ENCODE measurements at places on chromosomes 4 and X.
A peak's percentile ranks its signal among the peaks of the same experiment; 100 is the strongest.

- no peak for DNase-seq
These were observed 468.3 kb upstream of the BOD1L1 start for GRCh38 chr4:14095831-14096230.

- no peak for DNase-seq
These were observed 812.3 kb downstream of the PDHA2 start for GRCh38 chr4:96652158-96652557.

DNA sequence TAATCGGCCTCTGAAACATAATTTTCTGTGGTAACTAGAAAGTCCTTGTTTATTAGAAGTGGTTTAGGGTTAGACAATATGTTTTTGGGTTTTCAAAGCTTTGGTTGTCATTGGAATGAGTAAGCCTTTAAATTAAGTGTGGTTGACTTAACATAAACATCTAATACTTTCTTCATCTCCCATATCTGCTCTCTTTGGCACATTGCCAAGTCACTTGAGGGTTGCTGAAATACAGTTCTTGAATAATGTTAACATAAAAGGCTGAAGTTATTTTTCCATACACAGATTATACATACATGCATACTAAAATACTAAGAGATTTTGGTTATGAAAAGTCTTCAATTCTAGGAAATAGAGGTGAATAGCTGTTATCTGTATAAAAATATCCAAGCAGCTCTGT is 241.7 kb upstream of the BMP3 start:
- no peak for DNase-seq

DNA sequence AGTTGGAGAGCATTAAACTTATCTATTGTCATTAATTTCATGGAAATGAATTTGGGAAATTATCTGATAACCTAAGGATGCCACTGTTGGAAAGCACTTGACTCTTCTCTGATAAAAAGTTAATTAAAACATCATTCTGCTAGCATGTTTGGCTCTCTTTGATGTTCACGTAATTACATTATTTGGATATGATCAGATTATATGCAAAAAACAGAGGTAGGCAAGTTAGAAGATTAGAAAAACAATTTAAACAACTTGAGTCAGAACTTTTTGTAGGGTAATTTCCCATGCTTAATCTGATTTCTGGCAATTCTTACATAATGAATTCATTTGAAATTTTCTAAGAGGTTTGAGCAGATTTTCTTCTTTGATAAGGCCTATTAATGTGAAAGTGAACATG is 882.9 kb downstream of the TRAM1L1 start:
- no peak for DNase-seq

GRCh38 chr4:57550198-57550597 is 440.0 kb upstream of the IGFBP7 start:
- no peak for DNase-seq

GRCh38 chr4:45100956-45101818 is 374.8 kb upstream of the GNPDA2 start:
- DNase-seq = no peak

- DNase-seq = no peak
These were observed 57.3 kb downstream of the AGA start for GRCh38 chr4:177384856-177385397.

DNA sequence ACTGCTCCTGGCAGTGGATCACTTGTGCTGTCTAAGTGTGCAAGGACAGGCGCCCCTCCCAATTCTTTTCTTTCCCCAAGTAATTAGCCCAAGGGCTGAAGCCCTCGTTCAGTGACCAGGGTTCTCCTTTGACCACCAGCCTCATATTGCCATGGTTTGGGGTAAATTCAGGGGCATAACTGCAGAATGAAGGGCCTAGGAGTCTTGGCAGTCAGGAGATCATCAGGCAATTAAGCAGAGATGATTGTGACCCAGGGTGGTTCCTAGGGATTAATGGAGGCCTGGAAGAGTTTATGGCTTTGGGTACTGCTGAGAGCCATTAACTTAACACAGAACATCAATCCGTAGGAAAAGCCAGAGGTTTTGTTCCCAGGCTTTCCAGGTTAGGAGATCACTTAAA is 170.7 kb downstream of the PTTG2 start:
- DNase-seq = no peak

- no peak for DNase-seq
These were observed 36.2 kb downstream of the CT47B1 start for GRCh38 chrX:120839491-120839890.

DNA sequence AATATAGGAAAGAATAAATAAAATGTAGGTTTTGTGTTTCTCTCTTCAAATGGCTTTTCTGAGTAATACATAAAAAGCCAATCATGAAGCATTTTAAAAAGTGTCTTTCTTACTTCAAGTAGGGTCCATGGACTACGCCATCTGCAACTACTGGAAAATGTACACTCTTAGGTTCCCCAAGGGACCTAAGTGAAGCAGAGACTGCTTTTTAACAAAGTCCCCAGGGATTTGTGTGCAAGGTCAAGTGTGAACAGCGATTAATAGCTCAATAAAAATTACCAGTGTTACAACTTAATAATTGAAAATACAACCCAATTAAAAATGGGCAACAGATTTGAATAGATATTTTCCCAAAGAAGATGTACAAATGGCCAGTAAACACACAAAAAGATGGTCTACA is 84.9 kb downstream of the ARHGAP6 start:
- DNase-seq = no peak

DNA sequence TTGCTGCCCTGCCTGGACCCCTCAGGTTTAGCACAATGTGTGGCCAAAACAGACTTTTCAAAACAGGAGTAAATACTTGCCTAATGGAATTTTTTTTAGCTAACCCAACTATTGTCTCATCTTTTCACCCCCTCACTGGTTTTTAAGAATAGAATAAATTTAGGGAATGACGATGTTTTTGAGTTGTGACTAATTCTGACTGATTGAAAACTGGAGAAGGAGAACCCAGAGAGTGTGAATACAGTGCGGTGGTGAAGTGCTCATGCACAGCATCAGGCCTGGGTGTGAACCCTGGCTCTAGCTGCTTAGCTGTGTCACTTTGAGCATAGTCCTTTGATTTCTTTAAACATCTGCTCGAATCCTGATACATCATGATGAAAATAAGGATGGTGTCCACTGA is 10.5 kb downstream of the ANTXR2 start:
- no peak for DNase-seq

DNA sequence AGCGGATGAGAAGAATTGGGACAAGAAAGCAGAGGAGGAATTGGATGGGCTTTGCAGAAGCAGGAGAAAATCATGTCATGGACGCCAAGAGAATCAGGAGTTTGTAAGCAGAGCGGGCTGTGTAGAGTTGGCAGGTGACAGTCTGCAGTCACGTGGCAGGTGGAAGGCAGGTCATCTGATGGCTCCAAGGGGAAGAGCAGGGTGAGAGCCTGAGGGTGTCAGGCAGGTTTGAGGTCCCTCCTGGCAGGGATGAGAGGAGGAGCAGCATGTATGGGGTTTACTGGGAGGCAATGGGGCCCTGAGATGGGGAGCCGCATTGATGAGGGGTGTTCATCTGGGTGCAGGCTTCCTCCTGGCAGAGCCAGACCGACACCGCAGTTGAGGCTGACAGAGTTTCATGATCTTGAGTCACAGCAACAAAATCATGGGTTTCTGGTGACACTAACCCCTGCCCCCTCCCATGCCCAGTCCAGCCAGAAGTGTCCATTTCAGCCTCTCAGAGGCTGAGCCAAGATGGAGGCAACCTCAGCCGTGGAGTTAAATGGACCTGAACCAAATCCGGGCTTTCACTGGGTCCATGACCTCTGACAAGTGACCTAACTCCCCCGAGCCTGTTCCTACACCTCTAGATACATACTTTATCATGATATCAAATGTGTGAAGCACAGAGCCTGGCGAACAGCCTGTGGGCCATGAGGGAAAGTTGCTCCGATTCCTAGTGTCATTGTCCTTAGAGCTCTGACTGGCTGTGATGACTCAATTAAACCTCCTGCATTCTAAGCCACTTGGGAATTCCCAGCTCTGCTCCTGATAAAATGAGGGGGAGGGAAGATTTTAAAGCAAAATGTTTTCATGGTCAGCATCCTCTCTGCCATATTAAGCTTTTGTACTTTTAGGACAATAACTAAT is 36.1 kb downstream of the EVC start:
- DNase-seq = no peak

DNA sequence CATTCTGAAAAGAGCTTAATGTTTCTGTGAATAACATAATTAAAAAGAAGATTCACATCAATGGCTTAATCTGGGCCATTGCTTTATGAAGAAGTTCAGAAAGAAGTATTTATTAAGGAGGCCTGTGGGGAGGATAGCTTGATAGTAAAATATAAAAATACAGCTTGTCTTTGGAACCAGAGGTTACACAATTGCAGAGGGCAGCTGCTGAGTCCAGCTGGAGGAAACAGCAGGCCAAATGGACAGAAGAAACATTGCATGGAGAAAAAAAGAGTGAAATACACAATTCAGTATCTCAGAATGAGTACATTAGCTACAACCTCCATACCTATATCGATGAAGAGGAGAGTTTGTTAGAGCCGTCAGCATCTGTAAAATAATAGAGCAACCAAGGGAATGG is 148.0 kb upstream of the NPY2R start:
- DNase-seq = no peak

- no peak for DNase-seq
These were observed 21.3 kb downstream of the SPCS3 start for GRCh38 chr4:176340871-176341685.

- no peak for DNase-seq
These were observed 91.2 kb downstream of the PLS3 start for GRCh38 chrX:115652221-115652620.

DNA sequence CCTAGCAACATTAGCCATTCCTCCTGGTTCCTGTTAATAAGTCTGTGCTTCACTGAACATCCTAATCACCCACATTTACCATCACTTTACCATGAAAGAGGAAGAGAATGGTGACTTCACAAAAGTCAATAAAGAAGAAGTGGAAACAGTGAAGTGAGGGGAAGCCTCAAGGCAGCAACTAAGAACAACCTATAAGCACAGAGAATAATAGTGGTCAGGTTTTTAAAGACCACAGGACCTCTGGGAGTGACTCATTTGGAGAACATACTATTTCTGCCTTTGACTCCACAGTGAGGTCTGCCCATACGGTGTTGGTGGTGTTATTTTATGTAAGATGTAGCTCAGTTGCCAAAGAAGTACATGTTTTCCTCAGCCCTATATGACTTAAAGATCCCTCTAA is 86.0 kb upstream of the TET2 start:
- peak; percentile 96 for DNase-seq

DNA sequence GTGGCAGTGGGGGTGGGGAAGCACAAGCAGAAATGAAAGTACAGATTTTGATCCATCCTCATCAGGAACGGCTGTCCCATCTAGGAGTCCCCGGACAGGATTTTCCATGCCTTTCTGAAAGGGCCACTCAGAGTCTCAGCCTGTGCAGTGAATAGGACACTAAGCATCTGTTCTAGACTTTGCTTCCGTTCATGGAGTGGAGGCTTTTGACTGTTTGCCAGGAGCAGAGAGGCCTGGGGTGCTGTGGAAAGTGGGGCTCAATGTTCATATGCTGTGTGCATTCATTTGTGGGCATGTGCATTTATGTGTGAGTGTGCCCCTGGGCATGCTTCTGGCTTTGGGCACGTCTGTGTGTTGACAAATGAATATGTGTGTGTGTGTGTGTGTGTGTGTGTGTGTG is 25.6 kb upstream of the MAMLD1 start:
- no peak for DNase-seq

DNA sequence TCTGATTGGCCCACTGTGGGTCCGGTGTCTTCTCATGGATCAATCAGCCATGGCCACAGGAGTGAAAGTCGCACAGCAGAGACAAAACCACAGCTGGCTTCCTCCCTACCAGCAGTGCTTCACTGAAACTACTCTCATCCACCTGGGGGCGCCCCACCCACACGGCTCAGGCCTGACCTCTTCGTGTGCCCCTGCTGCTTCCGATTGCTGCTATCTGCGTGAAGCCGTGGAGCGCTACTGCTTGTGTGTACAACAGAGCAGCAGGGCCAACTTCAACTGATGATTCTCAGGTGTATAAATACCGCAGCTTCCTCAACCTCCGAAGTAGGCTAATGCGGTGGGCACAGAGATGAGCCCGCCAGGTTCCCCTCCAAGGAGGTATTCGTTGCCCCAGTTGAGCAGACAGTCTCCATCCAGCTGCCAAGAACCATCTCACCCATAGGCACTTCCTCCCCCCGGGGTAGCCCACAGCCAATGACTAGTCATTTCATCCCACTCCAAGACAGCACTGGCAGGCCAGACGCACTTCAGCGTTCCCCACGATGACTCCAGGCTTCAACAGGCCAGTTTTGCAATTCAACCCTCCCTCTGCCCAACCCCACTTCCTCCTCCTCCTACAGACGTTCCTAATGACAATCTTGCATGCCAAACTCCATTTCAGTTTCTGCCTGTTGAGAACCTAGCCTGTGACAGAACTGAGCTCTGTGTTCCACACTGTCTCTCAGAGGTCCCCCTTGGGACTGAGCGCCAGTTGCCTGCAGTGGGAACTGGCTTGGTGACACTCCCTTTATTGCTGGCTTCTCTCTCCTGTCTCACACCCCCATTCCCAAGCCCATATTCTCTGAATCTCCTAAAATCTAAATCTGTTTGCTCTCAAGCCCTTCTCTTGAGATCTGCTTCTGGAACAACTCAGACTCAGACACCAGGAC is 41.3 kb upstream of the ATP6AP2 start:
- DNase-seq = peak; percentile 23

DNA sequence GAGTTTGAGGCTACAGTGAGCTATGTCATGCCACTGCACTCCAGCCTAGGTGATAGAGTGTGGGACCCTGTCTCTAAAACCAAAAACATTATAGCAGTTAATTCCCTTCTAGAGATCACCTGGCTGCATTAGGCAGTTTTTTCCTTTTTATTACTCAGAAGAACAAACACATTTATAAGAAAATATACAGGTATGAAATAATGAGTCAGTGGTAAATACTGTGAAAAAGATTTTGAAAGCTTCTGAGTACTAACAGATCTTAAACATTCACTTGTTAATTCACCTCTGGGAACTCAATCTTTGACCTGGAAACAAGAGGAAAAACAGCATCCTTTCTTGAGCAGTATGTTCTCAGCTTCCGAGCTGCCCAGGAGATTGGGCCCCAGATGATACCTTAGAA is 64.1 kb downstream of the UCHL1 start:
- DNase-seq = no peak

- DNase-seq = no peak
These were observed 62.0 kb upstream of the CLNK start for GRCh38 chr4:10746371-10747171.

GRCh38 chr4:159242427-159242826 is 139.5 kb downstream of the RAPGEF2 start:
- no peak for DNase-seq

- DNase-seq = no peak
These were observed 250.5 kb downstream of the STPG2 start for GRCh38 chr4:97892592-97893266.

DNA sequence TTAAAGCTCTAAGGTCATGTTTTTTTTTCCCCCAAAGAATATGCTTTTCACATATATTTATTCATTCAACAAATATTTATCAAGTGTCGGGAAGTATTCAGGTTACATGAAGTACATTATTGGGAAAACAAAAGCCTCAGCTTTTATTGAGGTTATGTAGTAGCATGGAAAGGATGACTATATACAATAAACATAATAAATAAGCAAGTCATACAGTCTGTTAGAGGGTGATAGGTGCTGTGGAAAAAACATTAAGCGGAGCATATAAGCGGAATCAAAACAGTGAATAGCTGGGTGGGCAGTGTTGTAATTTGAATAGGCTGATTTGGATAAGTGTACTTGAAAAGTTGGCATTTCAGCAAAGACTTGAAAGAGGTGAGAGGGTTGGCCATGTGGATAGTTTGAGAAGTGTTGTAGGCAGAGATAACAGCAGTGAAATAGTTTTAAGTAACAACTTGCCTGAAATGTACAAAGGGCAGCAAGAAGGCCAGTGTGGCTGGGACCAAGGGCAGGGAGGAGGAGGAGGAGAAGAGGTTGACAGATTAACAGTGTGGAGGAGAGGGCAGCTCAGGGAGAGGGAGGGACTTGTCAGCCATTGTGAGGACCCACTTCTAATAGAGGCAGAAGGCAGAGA is 558.7 kb downstream of the SPRY1 start:
- DNase-seq = no peak

Measured in SIG-M5 (cell line).